ENCODE measurements at places on chromosomes 5 and 9.

- DNase-seq = no peak
These were observed 176.7 kb downstream of the PRR16 start for GRCh38 chr5:120640778-120641177.

GRCh38 chr5:139392678-139393496 is 2.0 kb downstream of the PROB1 start:
- DNase-seq = peak; percentile 80

DNA sequence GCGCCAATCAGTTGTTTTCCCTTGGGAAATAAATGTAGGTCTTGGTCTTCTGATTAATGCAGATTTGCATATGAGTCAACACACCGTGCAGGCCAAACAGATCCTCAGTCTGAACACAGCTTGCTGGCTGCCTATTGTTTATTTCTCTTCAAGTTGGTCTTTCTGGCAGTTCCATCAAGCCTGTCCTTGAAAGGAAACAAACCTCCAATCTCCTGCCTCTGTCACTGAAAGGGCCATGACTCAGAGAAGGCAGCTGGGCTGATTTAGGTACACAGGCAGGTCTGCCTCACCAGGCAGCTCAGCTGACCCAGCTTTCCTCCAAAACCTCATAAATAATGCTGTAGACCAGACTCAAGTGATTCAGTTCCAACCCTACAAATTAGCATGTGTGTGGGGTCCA is 175.9 kb downstream of the MAN2A1 start:
- peak; percentile 24 for DNase-seq

- no peak for DNase-seq
These were observed 434.0 kb downstream of the NFIB start for GRCh38 chr9:13879981-13880380.

- DNase-seq = no peak
These were observed 105.1 kb downstream of the MSX2 start for GRCh38 chr5:174829511-174829864.

DNA sequence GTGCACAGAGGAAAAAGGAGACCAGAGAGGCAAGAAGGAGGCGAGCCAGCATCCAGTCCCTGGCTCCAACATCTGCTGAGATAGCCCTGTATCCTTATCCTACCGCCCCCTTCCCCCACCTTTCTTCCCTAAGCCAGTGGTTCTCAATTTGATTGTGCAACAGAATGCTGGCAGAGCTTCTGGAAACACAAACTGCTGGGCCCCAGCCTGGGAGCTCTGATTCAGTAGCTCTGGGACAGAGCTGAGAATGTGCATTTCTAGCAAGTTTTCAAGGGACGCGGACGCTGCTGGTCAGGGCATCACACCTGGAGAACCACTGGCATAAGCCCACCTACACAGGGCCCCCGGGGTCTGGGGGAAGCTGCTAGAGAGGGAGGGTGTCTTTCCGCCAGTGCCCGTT is 21.1 kb downstream of the AK8 start:
- DNase-seq = no peak

GRCh38 chr5:82815871-82816270 is 261.3 kb downstream of the TMEM167A start:
- DNase-seq = no peak

GRCh38 chr5:176837707-176838115 is 27.4 kb downstream of the UNC5A start:
- peak; percentile 76 for DNase-seq

DNA sequence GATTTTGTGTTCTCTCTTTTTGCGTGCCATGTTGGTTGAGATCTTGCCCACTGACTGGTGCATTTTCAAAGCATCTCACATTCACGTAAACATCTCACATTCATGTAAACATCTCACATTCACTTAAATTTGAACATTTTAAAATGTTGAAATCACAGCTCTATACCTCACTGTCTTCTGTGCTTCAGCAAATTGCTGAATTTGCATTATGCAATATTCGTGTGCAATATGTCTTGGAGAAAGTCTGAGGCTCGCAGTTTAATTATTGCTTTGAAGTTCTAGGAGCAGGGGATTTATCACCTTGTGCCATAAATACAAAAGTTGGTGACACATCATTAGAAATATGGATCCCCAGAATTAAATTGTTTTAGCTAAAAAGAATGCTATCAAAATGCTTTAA is 42.6 kb downstream of the TNFSF15 start:
- no peak for DNase-seq

- peak; percentile 62 for DNase-seq
These were observed 67.8 kb downstream of the FAT2 start for GRCh38 chr5:151523335-151523734.

DNA sequence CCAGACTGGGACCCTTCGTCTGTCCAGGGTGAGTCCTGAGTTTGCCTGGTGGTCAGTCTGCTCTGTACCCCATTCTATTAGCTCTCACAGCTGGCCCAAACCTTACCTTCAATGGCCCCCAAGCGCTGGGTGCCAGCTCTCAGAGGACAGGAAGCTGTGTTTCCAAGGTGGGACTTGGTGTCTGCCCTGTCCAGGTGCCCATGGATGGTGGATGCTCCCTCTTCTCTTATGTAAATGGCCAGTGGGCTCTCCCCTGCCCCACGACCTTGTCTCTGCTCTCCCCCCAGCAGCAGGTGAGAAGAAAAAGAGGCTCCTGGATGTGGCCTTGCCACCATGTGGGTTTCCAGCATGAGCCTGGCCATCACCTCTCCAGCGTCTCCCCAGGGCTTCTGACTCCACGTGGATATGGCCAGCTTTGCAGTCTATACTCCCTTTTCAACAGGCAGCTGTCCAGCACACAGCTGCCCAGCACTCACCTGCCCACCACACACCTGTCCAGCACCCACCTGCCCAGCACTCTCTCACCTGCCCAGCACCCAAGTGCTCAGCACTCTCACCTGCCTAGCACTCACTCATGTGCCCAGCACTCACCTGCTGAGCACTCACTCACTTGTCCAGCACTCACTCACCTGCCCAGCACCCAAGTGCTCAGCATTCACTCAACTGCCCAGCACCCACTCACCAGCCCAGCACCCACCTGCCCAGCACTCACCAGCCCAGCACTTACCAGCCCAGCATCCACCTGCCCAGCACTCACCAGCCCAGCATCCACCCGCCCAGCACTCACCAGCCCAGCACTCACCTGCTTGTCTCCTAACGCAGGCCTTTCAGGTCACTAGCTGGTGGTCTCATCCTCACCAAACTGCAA is 136.2 kb upstream of the IRX2 start:
- DNase-seq = no peak

GRCh38 chr9:75953218-75953617 is 62.7 kb downstream of the PCSK5 start:
- DNase-seq = no peak

- no peak for DNase-seq
These were observed 67.5 kb downstream of the SPEF2 start for GRCh38 chr5:35685161-35685560.

DNA sequence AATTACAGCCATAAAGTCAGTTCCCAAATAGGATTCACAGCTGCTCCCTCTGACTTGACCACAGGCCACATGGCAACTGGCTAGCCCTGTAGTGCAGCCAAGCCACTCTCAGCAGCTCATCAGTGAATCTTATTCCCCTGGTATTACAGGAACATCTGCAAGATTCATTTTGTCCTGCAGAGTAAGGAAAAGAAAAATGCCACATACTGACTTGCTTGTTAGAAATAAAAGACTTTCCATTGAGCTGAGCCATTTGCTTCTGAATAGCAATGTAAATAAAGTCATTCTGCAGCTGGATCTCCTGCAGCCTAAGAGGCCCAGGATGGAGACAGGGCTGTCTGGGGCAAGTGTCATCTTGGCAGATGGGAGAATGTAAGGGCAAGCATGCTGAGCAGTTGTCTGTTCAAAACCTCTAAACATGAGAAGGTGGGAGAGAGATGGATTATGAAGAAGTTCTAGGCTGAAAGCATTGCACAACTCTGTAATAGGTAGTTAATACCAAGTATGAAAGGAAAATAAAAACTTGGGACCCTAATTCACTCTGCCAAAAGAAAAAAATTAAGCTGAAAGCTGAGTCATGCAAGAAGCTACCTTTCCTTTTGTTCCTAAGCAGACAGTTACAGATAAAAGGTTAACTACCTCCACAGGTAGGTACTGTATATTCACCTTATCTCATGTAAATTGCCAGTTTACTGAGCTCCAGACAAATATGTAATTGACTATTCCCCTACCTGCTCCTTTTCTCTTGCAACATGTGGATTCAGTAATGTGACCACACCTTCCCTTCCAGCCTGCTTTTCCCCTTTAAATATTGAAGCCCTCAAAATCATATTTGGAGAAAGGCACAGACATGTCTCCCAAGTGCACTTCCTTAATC is 244.4 kb upstream of the RAI14 start:
- no peak for DNase-seq

- DNase-seq = no peak
These were observed 55.3 kb downstream of the ENTREP1 start for GRCh38 chr9:69380301-69380700.

- DNase-seq = no peak
These were observed 50.0 kb upstream of the SUSD3 start for GRCh38 chr9:93008457-93008856.

DNA sequence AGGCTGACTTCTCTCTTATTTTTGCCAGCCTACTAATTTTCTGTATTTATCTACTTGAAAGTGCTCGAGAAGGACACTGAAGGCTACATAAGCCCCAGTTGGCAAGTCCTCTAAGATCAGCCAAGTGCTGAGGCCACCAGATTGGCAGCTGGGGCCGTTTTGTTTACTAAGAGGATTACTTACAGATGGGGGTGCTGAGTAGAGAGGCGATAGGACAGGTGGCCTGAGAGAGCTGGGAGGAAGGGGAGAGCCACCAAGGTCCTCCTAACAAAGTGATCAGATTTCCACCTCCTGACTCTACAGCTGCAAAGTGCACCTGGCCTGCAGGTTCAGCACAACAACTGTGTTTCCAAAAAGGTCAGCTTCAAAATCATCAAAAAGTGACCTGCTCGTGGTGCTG is 32.9 kb downstream of the FRMD3 start:
- DNase-seq = no peak

GRCh38 chr5:115977096-115977495 is 14.8 kb downstream of the LVRN start:
- DNase-seq = no peak

- DNase-seq = no peak
These were observed 34.2 kb downstream of the SUSD1 start for GRCh38 chr9:112140936-112141335.

DNA sequence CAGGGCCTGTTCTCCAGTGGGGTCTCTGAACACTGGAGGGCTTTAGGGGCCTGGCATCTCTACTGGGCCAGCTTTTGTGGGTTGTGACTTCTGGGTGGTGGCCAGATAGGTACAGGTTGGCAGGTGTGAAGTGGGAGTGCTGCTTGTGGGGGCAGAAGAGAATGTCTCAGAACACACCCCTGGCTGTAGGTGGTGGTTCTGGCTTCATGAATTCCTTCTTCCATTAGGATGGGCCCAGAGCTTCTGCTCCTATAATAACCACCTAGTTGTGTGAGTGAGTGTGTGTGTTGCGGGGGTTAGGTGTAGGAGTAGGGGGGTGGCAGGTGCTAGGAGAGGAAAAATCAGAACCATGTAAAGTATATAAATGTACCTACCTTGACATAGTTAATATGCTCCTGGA is 1.6 kb downstream of the PDZD2 start:
- DNase-seq = no peak

DNA sequence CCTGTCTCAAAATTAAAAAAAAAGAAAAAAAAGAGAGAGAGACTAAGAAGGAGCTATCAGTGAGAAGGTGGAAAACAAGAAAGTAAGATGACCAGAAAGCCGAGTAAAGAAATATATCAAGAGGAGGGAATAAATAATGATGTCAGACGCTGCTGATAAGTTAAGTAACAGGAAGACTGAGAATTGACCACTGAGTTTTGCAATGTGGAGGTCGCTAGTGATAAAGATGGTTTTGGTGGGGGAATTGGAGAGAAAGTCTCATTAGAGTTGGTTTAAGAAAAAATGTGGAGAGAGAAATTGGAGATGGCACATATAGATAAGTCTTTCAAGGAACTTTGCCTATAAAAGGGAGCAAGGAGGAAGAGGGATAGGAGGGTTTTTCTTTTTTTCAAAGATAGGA is 91.9 kb downstream of the RAD23B start:
- DNase-seq = no peak
